ENCODE measurements at places on chromosomes 7 and 10. TPM values are rescaled to one million over a fixed set of nuclear protein-coding genes. Genes with fewer than 3 reads are reported as not detected.

Gene LRRN3
- not detected for total RNA-seq

Gene PKD2L1
- total RNA-seq: 0.07 TPM

Gene FGFR2
- total RNA-seq: 1.0 TPM

Gene ABHD11
- total RNA-seq: 20.5 TPM

Gene ADRB1
- 0.98 TPM for total RNA-seq

Gene SPDYE9
- total RNA-seq: not detected

Gene SLC35G1
- total RNA-seq: 6.1 TPM

Gene AFAP1L2
- 27.0 TPM for total RNA-seq

Gene CLDN4
- total RNA-seq: 4.2 TPM

Gene UNCX
- 0.09 TPM for total RNA-seq
